RPMI8226 (cell line): ENCODE measurements at places on chromosomes 6 and 20.

GRCh38 chr6:25275436-25275835, 3.7 kb upstream of the CARMIL1 start:
- no peak for DNase-seq

DNA sequence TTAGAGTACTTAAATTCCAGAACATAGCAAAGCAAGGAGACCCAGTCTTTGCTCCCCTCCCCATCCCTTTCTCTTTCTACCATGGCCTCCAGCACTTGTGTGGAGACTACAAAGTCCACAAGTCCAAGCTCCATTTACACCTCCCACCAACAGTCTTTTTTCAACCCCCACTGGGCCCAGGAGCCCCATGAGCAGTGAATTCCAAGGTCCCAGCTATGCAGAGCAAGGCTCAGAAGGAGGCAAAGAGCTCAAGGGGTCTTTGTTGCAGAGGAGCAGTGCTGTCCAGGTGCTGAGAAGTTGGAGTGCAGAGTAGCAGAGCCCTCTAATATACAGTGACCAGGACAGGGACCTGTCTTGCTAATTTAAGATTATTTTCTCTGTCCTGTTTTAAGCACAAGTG, 9.0 kb downstream of the PAK5 start:
- no peak for DNase-seq

- peak; percentile 22 for DNase-seq
Measured at GRCh38 chr6:108518714-108519576, 41.8 kb upstream of the FOXO3 start.

DNA sequence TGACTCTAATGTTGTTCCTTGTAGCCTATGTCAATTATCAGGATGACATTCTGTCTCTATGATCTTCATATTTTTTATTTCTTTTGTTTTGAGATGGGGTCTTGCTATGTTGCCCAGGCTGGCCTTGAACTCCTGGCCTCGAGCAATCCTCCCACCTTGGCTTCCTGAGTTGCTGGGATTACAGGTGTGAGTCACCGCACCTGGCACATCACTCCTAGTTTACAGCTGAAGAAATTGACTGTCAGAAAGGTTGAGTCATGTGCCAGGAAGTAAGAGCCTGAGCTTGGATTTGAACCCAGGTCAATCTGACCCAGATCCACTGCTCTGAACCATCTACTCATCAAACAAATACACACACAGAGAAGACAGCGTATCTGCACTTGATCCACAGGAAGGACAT, 14.4 kb downstream of the PPP1R3G start:
- DNase-seq = no peak

- no peak for DNase-seq
Measured at GRCh38 chr6:6244624-6245023, 75.8 kb downstream of the F13A1 start.

DNA sequence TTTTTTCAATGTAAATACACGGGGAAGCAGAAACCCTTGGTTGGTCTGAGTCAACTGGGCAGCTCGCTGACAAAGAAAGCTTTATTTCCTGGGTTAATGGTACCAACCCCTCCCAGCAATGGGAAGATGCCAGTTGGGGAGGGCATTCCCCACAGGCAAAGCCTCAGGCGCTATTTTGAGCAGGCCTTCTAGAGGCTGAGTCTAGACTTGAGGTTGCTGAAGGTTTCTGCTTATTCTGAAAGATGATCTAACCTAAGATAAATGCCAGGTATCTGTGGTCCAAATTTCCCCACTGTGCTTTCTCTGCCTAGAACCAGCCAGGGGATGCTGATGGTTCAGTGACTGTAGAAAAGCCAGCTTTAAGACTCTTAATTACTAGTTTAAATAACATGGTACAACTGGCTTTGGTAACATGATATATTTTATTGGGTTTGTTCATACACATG, 172.5 kb upstream of the JARID2 start:
- no peak for DNase-seq

DNA sequence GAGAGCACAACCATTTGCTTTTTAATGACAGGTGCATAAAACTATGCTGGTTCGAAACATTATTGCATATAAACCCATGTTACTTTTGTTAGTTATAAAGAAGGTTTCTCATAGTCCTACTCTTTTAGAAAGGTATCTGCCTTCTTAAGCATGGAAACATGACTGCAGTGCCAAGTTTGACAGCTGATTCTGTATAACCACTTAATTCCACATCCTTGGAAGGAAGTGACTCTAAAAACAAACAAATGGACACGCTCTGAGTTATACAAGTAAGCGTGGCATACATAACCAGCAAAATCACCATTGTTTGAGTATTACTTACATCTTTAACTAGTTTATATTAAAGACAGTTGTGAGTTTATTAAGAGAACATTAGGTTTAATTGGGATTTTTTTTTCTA, 125.0 kb upstream of the HDGFL1 start:
- no peak for DNase-seq

GRCh38 chr6:114288701-114289495, 53.9 kb downstream of the HS3ST5 start:
- no peak for DNase-seq

DNA sequence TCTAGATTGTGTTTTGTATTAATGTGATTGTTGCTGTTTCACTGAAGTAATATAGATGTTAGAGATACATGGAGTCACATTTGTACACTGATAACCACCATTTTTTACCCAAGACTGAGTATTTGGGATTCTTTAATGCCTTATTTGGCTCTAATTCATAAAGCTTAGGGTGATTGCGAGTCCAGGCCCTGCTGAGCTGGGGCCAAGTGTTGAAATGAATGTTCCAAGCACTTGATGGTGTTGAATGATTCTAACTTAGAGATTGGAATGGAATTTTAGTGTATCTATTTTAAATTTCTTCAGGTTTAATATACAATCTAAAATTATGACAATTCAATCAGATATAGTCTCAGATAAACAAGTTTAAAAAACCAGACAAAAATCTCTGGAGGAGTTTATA, 329.4 kb upstream of the SLC35B3 start:
- no peak for DNase-seq

- DNase-seq = no peak
Measured at GRCh38 chr20:21008951-21009350, 97.2 kb downstream of the LINC00237 start.

- no peak for DNase-seq
Measured at GRCh38 chr20:36538026-36538722, 3.1 kb upstream of the MYL9 start.

DNA sequence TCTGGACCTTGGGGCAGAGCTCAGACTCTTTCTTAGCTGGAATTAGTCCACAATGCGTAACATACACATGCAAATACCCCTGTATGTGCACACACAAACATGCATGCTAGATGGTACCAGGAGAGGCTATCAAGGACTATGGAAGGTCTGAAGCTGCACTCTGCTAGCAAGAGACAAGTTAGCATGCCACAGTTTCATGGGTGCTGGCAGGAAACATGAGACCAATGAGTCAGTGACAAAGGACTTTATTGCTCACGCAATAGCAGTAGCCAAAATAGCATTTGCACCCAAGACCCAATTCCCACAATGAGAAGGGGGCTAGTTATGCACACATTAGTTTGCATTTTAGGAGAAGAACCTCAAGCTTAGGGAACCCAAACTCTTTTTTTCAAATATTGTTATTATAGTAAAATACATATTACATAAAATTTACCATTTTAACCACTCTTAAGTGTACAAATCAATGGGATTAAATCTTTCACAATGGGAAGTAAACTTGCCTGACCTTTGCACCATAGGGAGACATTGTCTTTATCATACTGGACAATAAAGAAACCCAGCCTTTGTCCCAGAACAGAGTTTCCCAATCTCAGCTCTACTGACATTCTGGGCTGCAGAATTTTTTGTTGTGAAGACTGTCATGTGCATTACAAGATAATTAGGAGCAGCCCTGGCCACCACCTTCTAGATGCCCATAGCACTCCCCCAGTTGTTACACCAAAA, 69.1 kb downstream of the NRSN1 start:
- no peak for DNase-seq
